ENCODE measurements at places on chromosomes 6 and 20. TPM values are rescaled to one million over a fixed set of nuclear protein-coding genes. Genes with fewer than 3 reads are reported as not detected.

The SMPDL3A gene
- total RNA-seq = 6.0 TPM

The GNAS-AS1 gene
- total RNA-seq = 0.28 TPM

The CFAP206 gene
- under 0.01 TPM for total RNA-seq

The C6orf15 gene
- 0.34 TPM for total RNA-seq
